Stimulated activated naive CD8-positive, alpha-beta T cell treated with anti-CD3 and anti-CD28 coated beads, Interleukin-15, amount 100 ng/mL, for 72 hours (primary cell): ENCODE measurements at places on chromosomes 1 and 21.

- DNase-seq = no peak
Observed at GRCh38 chr1:18155881-18156385, 48.3 kb downstream of the IGSF21 start.

DNA sequence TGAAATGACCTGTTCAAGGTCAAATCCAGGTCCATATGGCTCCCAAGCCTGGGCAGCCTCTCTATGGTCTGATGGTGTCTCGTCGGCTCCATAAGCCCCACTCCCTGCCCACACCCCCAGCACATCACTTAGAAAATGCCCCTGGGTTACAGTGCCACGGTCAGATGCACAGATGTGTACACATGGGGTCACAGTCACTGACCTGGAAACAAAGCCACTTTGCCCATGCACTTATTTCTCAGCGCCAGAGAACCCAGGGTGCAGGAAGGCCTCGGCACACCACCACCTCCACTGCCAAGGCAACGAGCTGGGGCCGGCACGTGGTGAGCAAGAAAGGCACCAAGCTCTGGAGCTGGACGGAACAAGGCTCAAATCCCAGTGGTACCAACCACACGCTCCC is 24.7 kb downstream of the IFFO2 start:
- no peak for DNase-seq

DNA sequence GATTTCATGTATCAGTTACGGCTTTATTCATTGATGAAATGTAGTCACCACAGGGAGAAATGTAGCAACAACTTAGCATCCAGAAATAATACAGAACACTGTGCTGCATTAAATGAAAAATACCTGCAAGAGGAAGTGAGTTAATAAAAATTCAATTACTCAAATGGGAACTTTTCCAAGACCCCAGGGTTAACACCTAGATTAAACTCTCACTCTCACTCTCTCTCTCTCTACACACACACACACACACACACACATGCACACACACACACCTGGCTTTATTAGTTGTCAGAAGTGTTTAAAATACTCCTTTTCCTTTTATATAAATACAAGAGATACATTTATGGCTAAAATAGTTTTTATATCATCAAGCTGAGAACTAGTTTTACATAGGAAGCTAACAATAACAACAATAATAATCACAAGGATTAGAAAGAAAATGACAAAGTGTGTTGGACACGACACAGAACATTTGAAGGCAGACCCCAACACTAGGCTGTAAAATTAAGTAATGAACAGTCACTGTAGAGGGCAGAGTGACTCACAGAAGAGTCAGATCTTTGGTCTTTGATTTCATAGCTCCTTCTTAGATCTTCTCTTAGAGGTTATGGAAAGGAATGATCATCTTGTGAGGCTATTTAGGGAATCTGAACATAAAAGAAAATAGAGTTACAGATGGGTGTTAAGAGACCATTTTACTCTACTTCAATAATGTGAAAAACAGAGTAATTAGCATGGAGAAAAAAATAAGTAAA is 1266.0 kb upstream of the ADGRL2 start:
- DNase-seq = no peak

DNA sequence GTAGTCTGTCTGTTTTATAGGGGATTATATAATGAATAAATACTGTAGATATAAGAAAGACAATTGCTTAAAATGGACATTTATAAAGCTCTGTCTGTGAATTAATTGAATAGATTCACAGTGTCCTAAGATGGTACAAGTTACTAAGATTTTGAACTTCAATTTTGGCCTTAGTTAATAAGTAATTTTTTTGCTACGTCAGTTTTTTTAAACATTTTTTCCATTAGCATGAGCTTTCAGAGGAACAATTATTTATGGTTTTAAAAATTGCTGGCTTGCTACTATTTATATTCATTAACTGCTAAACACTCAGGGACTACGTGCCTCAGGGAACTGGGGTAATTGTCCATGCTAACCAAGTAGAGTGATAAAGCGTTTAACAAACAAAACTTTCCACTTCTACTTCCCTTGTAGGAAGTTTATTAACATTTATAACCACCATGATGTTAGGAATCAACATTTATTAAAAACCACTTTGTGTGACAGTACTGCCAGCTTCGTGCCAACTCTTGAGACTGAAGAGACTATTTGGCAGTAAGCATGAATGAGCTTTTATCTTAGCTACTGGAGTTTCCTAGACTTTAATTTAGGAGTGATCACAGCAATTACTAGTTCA is 65.4 kb upstream of the PTGS2 start:
- no peak for DNase-seq

GRCh38 chr1:174858301-174858700 is 141.4 kb upstream of the CACYBP start:
- no peak for DNase-seq

- DNase-seq = no peak
Observed at GRCh38 chr1:72892461-72892860, 610.1 kb upstream of the NEGR1 start.

- no peak for DNase-seq
Observed at GRCh38 chr1:14094611-14095400, 394.8 kb downstream of the PRDM2 start.

DNA sequence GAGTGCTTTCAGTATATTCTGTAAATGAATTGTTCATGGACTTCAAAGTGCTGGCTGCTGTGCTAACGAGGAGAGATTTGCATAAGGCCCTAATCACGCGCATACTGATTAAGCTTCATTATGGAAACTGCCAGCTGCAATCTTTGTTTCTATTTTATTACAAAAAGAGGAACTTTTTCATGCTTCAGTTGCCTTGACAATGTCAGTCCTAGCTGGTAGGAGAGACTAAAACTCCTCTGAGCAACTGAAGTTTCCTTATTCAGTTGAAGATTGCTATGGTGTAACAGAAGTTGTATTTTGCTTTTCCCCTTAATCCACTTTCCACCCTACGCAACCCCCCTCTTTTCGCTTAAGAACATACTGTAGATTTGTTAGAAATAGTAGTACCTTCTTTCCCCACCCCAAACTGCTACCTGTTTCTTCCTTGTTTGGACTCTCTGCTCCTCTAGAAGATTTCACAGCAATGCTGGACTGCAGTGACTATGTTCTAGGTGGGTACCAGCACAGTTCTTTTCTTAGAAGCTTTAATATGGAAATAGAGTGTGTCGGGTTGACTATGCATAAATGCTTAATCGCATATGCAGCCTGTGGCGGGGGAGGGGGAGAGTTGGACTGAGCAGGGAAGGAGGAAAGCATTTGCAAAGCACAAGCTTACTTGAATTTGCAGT is 108.3 kb downstream of the POU2F1 start:
- DNase-seq = no peak

- no peak for DNase-seq
Observed at GRCh38 chr1:171736196-171736595, 5.7 kb downstream of the VAMP4 start.

GRCh38 chr1:203937678-203938330 is 76.4 kb downstream of the SNRPE start:
- DNase-seq = no peak

DNA sequence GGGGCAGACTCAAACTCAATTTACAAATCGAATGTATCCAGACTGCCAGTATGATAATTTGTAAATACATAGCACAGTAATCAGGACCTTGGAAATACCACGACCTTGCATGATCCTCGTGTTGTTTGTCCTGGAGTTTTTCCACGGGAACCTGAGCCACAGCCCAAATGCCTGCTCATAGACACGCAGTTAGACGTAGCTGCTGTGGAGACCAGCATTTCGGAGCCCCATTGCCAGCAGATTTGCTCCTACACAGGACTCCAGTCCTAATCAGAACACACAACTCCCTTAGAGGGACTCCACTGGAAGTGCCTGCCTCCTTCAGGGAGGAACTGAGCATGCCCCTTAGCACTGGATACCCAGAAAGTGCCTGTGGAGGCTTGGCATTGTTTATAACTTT is 163.2 kb downstream of the GALNT2 start:
- DNase-seq = no peak

GRCh38 chr1:1020415-1021009 is 592 bp downstream of the AGRN start:
- no peak for DNase-seq

DNA sequence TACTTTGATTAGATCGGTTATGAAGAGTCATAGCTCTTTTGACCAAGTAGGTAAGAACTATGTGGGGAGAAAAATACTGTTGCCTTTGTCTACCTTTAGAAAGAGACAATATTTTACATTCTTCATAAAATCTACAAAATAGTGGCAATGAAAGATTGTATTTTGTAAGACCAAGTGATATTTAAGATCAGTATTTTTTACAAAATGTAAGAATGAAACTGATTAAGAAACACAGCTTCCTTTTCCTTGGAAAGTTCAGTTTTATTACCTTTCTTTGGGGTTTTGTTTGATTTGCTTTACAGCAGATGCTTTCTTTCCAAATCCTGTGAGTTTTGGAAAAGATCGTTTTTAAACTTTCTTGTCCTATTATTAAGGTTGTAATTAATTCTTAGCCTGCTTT is 69.8 kb downstream of the SLC35A3 start:
- DNase-seq = no peak
